T-cell (primary cell): ENCODE measurements at places on chromosomes 16 and 17. TPM values are rescaled to one million over a fixed set of nuclear protein-coding genes. Genes with fewer than 3 reads are reported as not detected.

SHISA6 gene
- not detected for total RNA-seq

TBX2 gene
- total RNA-seq = 0.26 TPM

SSTR5 gene
- not detected for total RNA-seq

NOTUM gene
- total RNA-seq = not detected

VPS35 gene
- 103 TPM for total RNA-seq

DNA sequence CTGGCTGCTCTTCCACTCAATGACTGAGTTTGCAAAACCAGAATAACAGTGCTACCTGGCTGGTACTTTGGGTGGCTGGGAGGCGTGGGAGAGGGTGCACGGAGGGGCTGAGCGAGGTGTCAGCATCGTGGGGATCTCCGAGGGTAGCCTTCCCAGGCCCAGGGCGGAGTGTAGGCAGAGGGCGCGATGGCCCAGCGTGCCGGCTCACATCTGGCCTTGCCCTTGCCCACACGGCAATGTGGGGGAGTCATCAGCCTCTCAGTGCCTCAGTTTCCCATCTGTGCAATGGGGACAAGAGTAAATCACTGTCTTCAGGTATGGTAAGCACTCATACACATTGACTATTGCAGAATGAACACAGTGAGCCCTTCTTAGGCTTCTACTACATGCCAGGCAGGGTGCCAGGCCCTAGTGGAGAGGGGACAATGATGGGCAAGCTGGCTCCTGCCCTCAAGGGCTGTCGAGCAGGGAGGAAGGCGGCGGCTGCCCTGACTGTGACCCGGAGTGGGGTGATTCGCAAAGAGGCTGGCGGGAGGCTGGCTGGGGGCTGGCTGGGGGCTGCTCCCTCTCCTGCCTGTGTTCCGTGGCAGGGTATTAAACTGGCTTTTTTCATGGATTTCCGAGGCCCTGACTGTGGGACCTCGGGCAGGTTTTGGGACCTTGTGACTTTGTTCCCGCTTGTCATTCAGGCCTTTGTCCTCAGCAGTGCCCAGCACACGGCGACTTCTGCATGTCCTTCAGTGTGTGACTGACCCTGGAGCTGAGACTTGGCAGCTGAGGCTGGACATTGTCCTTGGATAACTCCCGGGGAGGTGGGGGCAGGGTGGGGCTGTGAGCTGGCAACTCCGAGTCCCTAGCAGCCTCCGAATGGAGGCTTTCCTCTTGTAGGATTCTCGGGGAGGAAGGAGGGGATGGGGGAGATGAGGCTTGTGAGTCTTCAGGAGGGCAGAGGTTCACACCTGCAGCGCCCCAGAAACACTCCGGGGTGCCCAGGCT is 243.1 kb downstream of the SEC14L1 start:
- peaks cover 17% of the 10 kb centered on the region for H3K36me3 ChIP-seq
- H3K27me3 ChIP-seq = no peaks in the 10 kb centered on the region
- peaks cover 64% of the 10 kb centered on the region for H3K4me1 ChIP-seq
- peak overlapping the region; percentile 21 for H3K27ac ChIP-seq
- no peak for DNase-seq

GRCh38 chr16:88599092-88599733 is 29.0 kb downstream of the ZC3H18 start:
- H3K27me3 ChIP-seq = no peaks in the 10 kb centered on the region
- H3K27ac ChIP-seq = no peak overlapping the region
- no peaks in the 10 kb centered on the region for H3K4me1 ChIP-seq
- H3K4me3 ChIP-seq = no peak overlapping the region
- H3K36me3 ChIP-seq = peaks cover 27% of the 10 kb centered on the region

DNA sequence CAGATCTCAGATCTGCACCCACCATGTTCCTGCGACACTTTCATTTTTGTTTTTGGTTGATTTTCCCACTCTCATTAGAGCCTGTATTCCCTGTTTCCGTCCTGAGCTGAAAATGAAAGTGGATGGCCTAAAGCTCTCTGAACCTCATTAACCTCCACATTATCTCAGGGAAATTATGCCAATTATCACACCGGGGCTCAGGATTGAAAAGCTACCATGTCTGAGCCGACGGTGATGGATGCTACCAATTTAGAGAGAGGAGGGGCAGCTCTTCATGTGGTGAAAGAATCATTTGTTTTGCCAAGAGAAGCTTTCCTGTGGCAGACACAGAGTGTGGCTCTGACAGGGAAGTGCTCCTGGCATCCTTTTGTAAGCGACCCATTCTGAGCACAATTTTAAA is 410.4 kb upstream of the CDH11 start:
- no peaks in the 10 kb centered on the region for H3K27me3 ChIP-seq
- no peak for DNase-seq
- no peaks in the 10 kb centered on the region for H3K36me3 ChIP-seq

GRCh38 chr17:39604911-39605491 is 2.7 kb downstream of the NEUROD2 start:
- no peak for DNase-seq
- no peaks in the 10 kb centered on the region for H3K36me3 ChIP-seq
- H3K27ac ChIP-seq = no peak overlapping the region
- peaks cover 49% of the 10 kb centered on the region for H3K4me1 ChIP-seq
- peaks cover 92% of the 10 kb centered on the region for H3K27me3 ChIP-seq

- peaks cover 27% of the 10 kb centered on the region for H3K27me3 ChIP-seq
- DNase-seq = no peak
- peak overlapping the region; percentile 79 for H3K27ac ChIP-seq
Measured at GRCh38 chr17:75876938-75877751, 1.2 kb downstream of the TRIM47 start.

DNA sequence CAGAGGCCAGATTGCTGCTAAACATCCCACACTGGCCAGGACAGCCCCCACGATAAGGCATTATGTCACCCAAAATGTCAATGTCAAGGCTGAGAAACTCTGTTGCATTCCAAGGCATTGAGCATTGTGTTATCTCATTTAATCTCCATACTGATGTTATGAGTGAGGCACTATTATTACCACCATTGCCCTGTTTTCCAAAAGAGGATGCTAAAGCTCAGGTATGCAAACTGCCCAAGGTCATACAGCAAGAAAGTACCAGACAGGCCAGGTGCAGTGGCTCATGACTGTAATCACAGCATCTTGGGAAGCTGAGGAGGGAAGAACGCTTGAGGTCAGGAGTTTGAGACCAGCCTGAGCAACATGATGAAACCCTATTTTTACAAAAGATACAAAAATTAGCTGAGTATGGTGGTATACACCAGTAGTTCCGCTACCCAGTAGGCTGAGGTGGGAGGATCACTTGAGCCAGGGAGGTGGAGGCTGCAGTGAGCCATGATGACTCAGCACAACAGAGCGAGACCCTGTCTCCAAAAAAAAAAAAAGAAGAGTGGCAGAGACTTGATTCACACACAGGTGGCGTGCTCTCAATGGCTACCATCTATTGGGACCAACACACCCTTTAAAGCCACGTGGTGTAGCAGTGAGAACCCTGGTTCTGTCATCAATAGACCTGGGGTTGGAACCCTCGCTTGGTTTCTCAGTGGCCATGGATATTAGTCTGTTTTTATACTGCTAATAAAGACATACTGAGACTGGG is 58.8 kb upstream of the GRIN2A start:
- H3K4me3 ChIP-seq = no peak overlapping the region
- peaks cover 11% of the 10 kb centered on the region for H3K27me3 ChIP-seq
- no peak for DNase-seq

DNA sequence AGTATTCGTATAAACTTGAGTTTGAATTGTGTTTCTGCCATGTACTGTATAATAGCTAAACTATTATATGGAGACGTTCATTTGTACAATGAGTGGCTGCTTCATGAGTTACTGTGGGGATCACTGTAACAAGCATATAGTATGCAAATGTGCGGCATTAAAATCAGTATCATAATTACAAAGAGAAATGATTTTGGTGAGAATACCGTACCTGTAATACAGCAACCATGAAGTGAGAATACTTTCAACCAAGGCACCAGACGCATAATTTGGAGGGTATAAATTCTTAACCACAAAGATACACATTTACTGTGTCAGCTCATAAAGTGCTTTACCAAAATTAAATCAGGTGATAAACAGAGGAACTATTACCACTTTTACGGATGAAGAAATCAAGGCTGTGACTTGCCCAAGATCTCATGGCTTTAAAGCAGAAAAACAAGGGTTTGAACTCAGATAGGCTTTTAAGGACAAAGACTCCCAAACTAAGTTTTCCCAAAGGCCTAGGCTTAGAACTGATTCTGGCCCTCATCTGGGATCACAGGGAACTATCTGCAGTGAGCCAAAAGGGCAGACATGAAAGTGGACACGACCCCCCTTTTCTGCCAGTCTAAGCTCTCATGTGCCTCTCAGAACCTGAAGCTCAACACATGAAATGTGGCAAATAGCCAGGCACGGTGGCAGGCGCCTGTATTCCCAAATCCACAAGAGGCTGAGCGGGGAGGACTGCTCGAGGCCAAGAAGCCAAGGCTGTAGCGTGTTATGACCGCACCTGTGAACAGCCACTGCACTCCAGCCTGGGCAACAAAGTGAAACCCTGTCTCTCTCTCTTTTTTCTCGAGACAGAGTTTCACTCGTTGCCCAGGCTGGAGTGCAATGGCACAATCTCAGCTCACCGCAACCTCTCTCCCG is 6.4 kb downstream of the RPS15A start:
- no peak overlapping the region for H3K4me3 ChIP-seq
- H3K36me3 ChIP-seq = peaks cover 61% of the 10 kb centered on the region
- H3K27me3 ChIP-seq = no peaks in the 10 kb centered on the region
- peaks cover 52% of the 10 kb centered on the region for H3K4me1 ChIP-seq
- no peak for DNase-seq

- DNase-seq = no peak
- no peaks in the 10 kb centered on the region for H3K4me1 ChIP-seq
- H3K36me3 ChIP-seq = no peaks in the 10 kb centered on the region
- H3K4me3 ChIP-seq = no peak overlapping the region
Measured at GRCh38 chr17:31269036-31269577, 27.9 kb downstream of the OMG start.

DNA sequence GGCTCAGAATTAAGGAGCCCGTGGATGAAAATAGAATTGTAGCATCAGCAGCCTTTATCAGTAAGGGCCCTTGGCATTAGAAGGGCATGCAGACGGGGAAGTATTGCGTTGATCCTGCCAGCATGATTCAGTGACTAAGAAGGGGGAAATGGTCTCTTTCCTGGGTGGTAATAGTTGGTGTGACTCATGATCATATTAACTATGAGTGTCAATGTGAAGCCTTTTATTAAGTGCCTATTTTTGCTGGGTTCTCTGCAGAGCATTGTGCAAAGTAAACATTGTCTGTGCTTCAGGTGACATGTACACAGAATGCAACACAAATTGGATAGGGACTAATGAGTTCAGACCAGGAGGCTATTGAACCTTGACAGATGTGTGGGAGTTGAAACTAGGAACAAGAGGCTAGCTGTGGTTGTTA is 24.5 kb downstream of the RCVRN start:
- peaks cover 2% of the 10 kb centered on the region for H3K27me3 ChIP-seq
- DNase-seq = no peak

DNA sequence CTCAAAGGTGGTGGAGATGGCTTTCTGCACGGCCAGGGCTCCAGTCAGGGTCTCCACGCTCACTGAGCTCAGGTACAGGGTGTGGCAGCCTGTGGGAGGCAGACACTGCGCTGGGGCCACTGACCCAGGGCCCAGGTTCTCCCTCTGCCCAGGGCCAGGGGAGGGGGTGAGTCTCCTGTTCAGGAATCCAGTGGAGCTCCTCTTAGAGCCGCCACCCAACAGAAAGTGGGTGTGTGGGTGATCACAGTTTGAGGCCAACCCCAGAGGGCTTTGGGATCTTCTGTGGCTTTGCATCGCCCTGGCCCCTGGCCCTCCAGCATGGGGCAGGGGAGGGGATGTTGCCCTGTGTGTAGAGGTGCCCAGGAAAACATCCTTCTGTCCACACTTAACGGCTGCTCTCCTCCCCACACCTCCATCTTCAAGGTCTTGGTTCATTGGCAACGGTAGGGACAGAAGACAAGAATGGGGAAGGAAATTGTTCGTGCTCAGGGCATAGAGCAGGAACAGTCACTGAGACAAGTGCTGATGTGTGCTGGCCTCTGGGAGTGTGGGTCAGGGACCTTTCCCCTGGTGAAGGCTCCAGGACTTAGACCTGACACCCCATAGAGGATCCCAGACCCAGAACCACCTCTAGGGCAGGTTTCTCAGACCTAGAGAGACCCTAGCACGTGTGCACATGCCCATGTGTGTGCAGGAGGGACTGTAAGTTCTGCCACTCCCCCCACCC is 21.5 kb downstream of the TNS4 start:
- H3K4me1 ChIP-seq = peaks cover 86% of the 10 kb centered on the region
- no peaks in the 10 kb centered on the region for H3K36me3 ChIP-seq
- H3K27me3 ChIP-seq = no peaks in the 10 kb centered on the region
- DNase-seq = no peak

DNA sequence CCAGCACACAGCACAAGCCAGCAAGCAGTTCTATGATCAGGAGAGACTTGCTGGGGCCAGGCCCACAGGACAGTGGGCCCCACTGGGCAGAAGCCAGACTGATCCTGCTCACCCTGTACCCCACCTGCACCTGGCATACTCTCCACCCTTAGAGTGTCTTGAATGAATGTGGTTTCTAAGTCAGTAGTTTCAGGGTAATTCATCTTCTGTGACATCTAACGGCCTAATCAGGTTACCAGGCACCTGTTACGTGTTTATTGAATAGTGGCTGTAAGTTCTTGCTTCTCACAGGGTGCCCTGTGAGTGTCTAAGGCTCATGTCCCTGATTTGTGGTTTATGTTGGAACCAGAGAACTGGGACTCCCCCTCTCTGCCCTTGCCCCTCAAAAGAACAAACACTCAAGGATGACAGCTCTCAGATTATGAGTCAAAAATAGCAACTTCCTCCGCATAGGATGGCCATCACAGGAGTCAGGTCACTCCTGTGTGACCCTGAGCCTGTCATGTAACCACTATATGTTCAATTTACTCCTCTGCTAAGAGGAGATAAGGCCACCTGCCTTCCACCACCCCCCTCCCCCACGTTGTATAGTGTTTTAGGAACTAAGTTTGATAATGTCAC is 7.0 kb upstream of the OR2C1 start:
- no peak overlapping the region for H3K27ac ChIP-seq
- no peak overlapping the region for H3K4me3 ChIP-seq
- no peak for DNase-seq
- no peaks in the 10 kb centered on the region for H3K27me3 ChIP-seq
